ENCODE measurements at places on chromosomes 3 and 15. TPM values are rescaled to one million over a fixed set of nuclear protein-coding genes. Genes with fewer than 3 reads are reported as not detected.

Gene CA12
- total RNA-seq = 20.5 TPM

- DNase-seq = no peak
Observed at GRCh38 chr3:100999160-100999559, 5.9 kb upstream of the ABI3BP start.

- DNase-seq = no peak
Observed at GRCh38 chr3:182172534-182172933, 460.8 kb downstream of the SOX2 start.

- peak; percentile 64 for DNase-seq
Observed at GRCh38 chr3:45554006-45554666, 40.4 kb upstream of the LIMD1 start.

Gene RETNLB
- total RNA-seq = not detected

Gene CPN2
- not detected for total RNA-seq

Gene AMIGO3
- 0.47 TPM for total RNA-seq

Gene AHSG
- not detected for total RNA-seq

DNA sequence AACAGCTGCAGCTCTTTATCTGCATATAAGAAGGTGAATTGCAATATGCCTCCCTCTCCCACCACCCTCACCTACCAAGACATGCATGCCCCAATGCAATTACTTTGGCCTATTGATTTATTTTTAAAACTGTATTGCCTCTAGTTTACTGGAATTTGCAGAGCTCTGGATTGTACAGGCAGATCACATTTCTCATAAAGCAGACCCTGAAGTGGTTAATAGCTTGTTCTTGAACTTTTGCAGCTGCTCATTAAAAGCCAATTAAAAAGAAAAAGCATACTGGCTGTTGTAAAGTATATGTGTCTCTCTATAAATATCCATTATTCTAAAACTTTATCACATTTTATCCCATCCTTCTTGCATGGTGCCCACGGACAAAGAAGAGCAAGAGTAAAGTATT, 221.5 kb upstream of the TOPAZ1 start:
- no peak for DNase-seq

DNA sequence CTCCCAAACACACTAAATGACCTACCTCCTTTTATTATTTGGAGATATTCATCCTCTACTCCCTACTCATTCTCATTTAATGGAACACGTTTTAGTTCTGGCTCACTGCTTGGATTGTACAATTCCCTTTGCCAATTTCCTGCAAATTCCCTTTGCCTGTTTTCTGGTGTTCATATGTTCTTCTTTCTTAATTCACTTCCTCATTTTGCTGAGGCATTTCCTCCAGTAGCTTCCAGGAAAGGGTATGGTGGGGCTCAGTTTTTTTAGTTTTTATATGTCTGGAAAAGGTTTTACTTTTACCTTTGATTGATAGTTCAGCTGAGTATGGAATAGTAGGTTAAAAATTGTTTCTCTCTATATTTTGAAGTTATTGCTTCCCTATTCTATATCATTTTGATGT, 143.6 kb upstream of the GOLIM4 start:
- DNase-seq = no peak

GRCh38 chr3:53604232-53604631, 109.8 kb downstream of the CACNA1D start:
- no peak for DNase-seq

GRCh38 chr3:25663347-25663868, 1.3 kb downstream of the TOP2B start:
- no peak for DNase-seq

Gene SAMMSON
- not detected for total RNA-seq

DNA sequence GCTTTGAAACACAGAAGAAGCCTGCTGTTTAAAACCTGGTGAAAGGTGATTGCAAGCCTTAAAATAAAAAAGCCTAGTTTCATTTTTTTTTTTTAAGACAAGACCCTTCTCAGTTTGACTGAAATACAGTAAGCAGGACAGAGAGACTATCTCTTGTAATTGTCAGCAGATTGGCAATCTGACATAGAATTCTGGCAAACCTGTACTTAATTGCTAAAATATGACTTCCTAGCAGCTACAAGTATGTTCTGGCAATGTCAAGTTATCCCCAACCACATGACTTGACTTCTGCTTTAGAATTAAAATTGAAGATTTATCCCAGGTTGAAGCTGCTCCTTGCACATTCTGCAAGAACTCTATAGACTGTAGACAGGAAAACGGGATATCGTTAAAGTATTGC, 232.8 kb upstream of the NR2F2 start:
- DNase-seq = no peak

DNA sequence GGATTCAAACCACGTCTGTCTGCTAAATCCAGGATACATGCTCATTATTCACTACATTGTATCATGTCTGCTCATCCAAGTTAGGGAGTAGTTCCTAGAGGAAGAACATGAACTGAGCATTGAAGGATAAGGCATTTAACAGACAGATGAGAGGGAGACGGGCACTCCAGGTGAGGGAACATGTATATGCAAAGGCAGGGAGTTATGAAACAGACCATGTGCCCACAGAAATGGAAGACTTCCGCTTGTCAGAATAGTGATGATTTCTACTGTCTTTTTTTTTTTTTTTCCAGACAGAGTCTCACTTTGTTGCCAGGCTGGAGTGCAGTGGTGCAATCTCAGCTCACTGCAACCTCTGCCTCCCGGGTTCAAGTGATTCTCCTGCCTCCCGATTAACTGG, 5.0 kb upstream of the NDUFAF1 start:
- no peak for DNase-seq

DNA sequence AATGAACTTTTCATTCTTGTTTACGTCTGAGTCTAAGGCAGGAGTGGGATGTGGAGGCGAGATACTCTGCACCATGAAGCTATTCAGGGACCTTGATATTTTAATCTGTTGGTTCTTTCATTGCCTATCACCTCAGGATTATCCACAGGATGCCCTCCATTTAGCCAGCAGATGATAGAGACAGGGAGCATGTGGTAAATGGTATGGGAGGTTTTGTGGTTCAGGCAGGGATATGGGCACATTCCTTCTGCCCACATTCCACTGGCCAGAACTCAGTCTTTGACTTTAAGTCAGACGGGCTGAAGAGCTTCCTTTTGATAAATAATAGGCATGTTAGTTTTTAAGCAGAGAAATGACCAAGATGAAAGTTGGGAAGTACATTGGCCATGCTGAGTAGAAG, 548.0 kb upstream of the CCDC54 start:
- no peak for DNase-seq

GRCh38 chr15:40105517-40106202, 3.0 kb downstream of the BMF start:
- no peak for DNase-seq

Data from left lung (tissue), 14 donors.